ENCODE measurements at places on chromosomes 3 and 15.

GRCh38 chr15:56205061-56205876, 38.4 kb downstream of the RFX7 start:
- peak; percentile 4 for DNase-seq

DNA sequence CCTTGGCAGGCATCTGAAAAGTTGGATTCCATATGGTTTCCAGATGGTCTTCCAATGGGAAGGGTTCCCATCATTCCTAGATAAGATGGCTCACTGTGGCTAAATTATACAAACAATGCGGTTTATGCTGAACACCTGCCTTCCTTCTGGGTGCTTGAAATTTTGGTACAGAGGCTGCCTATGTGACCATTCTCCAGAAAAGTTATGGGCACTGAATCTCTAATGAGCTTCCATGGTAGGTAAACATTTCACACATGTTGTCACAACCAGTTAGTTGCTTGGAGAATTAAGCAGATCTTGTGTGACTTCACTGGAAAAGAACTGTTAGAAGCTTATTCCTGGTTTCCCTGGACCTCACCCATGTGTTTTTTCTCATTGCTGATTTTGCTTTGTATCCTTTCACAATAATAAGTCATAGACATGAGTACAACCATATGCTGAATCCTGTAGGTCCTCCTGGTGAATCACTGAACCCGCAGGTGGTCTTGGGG, 30.1 kb downstream of the PLOD2 start:
- DNase-seq, result peak; percentile 62

GRCh38 chr15:43930079-43930478, 103.3 kb downstream of the WDR76 start:
- peak; percentile 11 for DNase-seq

DNA sequence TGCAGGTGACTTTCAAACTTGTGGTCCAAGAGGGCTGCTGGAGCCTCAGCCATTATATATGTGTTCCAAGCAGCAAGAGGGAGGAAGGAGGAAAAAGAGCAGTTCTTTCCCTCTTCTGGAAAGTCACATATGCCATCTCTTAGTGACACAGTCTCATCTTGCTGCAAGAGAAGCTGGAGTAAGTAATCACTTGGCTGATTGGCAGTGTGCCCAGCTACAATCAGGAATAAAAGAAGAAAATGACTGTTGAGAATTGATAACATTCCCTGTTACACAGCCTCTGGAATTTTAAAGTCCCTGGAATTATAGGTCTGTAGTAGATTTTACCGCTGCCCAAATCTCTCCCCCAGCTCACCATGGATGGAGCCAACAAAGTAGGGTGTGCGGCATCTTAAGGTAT, 31.4 kb upstream of the LYZL4 start:
- no peak for DNase-seq

GRCh38 chr3:44883999-44884431, 9.6 kb downstream of the TGM4 start:
- DNase-seq, result peak; percentile 89

- peak; percentile 59 for DNase-seq
Observed at GRCh38 chr3:126261037-126261436, 80.7 kb upstream of the ALDH1L1 start.

DNA sequence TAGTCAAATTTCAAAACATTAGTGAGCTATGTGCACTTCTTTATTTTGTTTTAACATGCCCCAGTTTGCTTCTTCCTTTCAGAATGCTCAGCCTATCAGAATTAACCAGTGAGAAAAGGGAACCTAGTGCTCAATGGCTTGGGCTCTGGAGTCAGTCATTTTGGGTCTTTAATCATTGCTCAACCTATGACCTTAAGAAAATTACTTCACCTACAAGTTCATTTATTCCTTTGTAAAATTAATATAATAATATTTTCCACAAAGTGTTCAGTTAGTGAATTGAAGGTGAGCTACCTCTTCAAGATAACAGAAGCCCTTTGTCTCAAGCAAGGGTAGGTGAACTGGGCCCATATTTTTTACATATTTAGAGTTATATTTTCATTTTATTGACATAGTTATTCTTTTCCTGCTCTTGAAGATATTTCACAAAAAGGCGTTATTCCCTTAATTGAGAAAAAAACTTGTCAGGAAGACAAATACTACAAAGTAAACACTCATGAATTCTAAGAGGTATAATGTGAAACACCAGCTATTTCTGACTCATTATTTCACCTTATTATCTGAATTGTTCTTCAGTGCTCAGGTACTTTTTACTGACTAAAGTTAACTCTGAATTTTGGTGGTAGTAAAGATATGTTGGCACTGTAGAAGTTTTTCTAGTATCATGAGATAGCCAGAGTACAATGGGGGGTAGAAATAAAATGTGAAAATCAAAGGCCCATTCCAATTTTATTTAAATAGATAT, 415.5 kb downstream of the NAALADL2 start:
- DNase-seq, result no peak

GRCh38 chr3:23720059-23720458, 85.7 kb upstream of the UBE2E1 start:
- no peak for DNase-seq

DNA sequence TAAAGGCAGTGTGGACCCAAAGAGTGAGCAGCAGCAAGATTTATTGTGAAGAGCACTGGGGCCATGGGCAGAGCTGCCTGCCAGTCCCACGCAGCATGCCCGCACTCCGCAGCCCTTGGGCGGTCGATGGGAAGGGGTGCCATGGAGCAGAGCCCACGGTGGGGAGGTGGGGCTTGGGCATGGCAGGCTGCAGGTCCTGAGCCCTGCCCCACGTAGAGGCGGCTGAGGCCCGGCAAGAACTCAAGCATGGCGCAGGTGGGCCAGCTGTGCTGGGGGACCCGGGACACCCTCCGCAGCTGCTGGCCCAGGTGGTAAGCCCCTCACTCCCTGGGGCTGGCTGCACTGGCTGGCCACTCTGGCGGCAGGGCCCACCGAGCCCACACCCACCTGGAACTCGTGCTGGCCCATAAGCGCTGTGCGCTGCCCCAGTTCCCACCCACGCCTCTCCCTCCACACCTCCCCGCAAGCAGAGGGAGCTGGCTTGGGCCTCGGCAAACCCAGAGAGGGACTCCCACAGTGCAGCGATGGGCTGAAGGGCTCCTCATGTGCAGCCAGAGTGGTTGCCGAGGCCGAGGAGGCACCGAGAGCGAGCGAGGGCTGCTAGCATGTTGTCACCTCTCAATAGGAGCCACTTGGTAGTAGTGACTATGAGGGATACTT, 1218.8 kb upstream of the EPHA6 start:
- DNase-seq, result no peak

DNA sequence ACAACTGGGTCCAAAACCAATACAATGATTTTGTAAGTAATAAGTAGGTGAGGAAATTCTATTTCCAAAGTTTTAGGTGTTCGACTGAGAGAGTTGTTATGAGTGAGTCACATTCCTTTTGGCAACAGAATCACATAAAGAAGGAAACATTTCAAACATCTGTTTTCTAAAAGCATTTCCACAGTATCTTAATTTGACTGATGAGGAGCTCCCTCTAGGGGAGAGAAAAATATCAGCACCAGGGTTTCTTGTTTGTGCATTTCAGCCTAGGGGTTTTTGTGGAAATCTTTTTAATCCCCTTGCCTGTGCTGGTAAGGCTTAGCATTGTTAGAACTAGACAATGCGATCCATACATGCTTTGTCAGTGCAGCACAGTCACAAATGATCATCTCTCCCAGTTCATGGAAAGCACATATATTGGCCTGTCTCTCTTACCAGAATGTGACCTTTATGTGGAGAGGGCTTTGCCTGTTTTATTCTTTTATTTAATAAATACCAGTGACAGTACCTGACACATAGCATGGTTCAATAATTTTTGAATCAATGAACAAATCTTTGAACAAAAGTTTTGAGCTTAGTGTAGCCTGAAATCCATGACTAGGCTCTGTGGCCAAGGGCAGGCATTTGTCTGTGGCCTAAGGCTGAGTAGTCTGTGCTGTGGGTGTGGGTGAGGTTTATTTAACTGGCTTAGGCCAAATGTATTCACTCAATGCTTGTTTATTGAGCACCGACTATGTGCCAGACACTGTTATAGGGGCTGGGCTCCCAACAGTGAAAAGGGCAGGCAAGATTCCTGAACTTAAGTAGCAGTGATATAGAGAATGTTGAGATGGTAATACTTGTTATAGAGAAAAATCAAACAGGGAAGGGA, 21.1 kb upstream of the IQCF6 start:
- peak; percentile 57 for DNase-seq

DNA sequence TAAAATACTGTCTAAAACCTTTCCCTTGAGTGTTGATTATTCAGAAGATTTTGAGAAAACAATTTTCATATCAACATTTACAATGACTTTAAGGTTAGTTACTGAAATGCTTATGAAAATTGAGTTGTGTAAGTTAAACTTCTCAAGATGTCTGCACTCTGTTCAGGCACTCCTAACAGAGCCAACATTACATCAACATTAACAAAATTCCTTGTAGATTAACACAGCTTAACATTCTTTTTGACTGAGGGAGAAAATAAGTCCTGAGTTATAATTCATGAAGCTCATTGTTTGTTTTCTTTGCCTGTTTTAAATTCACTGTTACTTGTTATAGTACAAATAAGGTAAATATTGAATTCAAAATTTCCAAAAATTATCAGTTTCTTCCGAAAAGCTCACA, 9.0 kb downstream of the ACKR4 start:
- DNase-seq, result no peak

DNA sequence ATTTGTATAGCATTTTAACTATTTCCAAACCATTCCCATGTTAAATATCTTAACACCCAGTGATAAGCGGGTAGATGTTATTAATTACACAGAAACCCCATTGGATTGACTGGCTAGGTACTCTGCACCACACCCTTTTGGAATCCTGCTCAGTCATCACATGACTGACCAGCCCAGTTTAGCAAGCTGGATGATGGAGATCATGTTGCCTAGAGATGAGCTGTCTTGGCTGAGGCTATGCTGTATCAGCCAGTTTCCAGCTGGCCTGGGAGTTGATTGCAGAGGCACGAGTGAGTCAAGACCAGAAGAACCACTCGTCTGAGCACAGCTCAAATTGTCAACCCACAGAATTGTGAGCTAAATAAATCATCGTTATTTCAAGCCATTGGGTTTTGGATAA, 124.6 kb downstream of the ZNF621 start:
- DNase-seq, result no peak

DNA sequence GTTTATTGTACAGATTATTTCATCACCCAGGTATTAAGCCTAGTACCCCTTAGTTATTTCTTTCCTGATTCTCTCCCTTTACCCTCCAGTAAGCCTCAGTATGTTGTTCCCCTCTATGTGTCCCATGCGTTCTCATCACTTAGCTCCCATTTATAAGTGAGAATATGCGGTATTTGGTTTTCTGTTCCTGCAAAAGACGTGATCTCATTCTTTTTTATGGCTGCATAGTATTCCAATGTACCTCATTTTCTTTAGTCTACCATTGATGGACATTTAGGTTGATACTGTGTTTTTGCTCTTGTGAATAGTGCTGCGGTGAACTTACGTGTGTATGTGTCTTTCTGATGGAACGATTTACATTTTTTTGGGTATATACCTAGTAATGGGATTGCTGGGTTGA, 36.7 kb downstream of the CEP63 start:
- DNase-seq, result no peak

DNA sequence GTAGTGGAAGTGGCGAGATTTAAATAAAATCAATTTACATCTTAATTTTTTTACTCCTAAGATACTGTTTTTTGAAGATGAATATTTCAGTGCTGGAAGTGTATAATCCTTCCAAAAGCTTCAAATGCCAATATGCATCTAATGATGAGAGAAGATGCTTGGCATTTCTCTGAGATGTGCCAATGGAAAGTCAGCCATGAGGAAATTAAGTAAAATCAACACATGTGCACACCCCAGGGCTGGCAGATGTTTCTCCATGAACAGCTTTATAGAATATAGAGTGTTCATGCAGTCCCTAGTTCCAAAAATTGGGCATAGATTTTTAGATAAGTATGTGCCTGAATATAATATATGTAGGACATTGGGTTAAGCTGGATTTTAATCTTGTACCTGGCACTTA, 90.1 kb downstream of the CPNE4 start:
- no peak for DNase-seq

- DNase-seq, result no peak
Observed at GRCh38 chr3:133709139-133709750, 36.9 kb upstream of the TF start.

DNA sequence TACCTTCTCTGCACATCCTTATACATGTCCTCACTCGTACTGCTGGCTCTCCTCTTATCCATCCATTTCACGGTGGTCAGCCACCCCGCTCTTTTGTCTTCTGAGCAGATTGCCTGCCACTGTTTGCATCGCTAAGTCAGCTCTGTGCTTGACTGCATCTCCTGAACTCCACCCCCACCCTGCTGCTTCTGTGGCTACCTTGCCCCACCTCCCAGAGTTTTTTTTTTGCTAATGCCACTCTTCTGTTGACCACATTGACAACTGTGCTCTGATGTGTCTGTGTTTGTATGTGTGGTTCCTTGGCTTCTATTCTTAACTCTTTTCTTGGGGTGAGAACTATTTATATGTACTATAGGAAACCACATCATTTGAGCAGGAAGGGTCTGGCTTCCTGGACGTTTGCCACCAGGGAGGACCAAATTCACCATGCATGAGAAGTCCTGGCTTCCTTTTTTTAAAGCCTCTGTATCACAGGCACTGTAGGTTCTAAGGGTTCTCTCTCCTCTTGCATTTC, 12.8 kb upstream of the MTMR10 start:
- DNase-seq, result no peak

DNA sequence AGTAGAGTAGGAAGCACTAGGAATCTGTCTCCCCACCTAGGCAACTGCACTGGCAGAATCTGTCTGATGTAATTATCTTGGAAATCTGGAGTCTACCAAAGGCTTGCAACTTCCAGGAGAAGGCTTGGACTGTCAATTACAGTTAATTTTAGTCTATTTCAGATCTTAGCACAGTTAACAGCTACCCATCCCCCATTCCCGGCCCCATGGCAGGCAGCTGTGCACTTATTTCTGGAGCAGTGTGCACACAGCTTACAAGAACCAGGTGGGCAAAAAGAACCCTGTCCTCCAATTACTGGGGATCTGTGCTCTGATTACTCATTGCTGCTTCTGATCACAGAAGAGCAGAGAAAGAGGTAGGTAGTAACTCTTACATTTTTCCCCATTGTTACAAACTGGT, 12.3 kb upstream of the CDAN1 start:
- DNase-seq, result no peak
